SJCRH30 (cell line): ENCODE measurements at places on chromosomes 7 and 10. TPM values are rescaled to one million over a fixed set of nuclear protein-coding genes. Genes with fewer than 3 reads are reported as not detected.

DNA sequence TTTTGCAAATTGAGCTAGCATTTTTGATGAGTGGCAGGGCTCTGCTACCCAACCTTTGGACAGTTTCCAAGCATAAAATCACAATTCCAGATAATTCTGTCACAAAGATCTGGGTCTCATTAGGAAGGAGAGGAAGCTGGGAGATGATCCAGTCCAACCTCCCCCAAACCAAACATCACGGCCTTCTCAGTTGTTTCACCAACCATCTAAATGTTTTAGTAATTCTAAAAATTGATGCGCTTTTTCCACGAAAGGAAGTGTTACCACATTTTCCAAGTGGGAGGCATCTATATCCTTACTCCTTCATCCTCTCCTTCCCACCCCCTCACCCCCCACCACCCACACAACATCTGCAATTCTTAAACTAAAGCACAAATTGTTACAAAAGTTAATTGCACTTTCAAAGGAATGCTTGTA lies 108.3 kb downstream of the EGFR start:
- peaks cover 53% of the 10 kb centered on the region for H3K4me1 ChIP-seq
- H3K27me3 ChIP-seq, result no peaks in the 10 kb centered on the region
- H3K27ac ChIP-seq, result no peak overlapping the region
- H3K36me3 ChIP-seq, result no peaks in the 10 kb centered on the region

- no peak overlapping the region; the same call in 1 of the 2 replicates for H3K27ac ChIP-seq
- peaks cover 22% of the 10 kb centered on the region for H3K36me3 ChIP-seq
- H3K27me3 ChIP-seq, result no peaks in the 10 kb centered on the region
- H3K4me3 ChIP-seq, result peak overlapping the region; percentile 85
- peaks cover 25% of the 10 kb centered on the region for H3K4me1 ChIP-seq
Measured at GRCh38 chr10:102246261-102246660, 929 bp downstream of the GBF1 start.

DNA sequence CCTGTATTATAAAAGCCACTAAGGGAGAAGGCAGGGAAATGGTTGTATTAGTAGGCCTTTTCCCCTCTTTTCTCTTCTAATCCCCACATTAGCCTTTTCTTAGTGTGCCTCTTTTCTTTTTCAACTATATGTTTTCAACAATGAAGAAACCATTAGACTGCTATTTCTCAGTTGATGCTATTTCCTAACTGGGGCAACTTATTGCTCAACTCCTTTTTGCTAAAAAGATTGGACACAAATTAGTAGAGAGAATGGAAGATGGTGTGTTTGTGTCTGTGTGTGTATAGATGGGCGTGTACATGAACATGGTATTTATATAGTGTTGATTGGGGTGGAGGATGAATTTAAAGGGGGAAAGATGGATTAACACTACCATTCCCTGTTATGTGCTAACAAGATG lies 28.4 kb downstream of the TBC1D12 start:
- H3K4me1 ChIP-seq, result no peaks in the 10 kb centered on the region
- DNase-seq, result no peak
- no peaks in the 10 kb centered on the region for H3K27me3 ChIP-seq
- H3K27ac ChIP-seq, result no peak overlapping the region
- no peak overlapping the region for H3K4me3 ChIP-seq

DNA sequence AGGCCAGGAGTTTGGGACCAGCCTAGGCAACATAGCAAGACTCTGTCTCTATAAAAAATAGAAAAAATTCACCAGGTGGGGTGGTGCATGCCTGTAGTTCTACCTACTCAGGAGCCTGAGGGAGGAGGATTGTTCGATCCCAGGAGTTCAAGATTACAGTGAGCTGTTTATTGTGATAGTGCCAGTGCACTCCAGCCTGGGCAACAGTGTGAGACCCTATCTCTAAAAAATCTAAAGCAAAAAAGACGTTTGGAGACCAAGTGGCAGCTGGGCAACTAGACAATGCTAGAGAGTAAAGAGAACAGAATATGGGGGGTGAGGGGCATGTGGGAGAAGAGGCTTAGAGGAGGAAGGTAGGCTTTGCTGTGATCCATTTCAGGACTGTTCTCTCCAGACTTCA lies 1.4 kb downstream of the PDSS1 start:
- no peak overlapping the region for H3K27ac ChIP-seq
- peaks cover 22% of the 10 kb centered on the region for H3K36me3 ChIP-seq
- H3K4me1 ChIP-seq, result 0 out of 2 replicates have a peak, but pooled peaks cover 2% of the 10 kb centered on the region
- peak overlapping the region; percentile 88 for H3K4me3 ChIP-seq

Gene ACTL6B
- not detected in 2 replicates for total RNA-seq

Gene GPR15LG
- not detected in 2 replicates for total RNA-seq

Gene ZNF488
- total RNA-seq, result 2.6 and 2.7 TPM in 2 replicates
